ENCODE measurements at places on chromosomes 7 and 10.

- DNase-seq = no peak
Observed at GRCh38 chr7:37018954-37019353, 294.7 kb upstream of the AOAH start.

GRCh38 chr10:132309471-132309865 is 1.7 kb upstream of the STK32C start:
- DNase-seq = no peak

- DNase-seq = no peak
Observed at GRCh38 chr7:128939861-128940410, 2.2 kb downstream of the IRF5 start.

DNA sequence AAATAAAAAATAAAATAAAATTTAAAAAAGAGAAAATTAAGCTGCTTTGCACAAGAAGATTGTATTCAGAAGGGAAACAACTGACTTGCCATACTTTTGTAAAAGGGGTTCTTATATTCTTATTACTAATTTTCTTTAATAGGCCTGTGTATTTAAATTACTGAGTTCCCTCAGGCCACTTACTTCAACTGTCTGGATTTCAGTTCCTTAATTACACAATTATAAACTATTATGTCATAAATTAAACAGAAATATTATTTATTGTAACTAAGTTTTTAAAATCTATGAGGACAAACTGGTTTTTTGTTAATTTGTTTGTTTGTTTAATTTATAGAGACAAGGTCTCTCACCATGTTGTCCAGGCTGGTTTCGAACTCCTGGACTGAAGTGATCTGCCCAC is 22.4 kb upstream of the MICU1 start:
- DNase-seq = no peak

- DNase-seq = no peak
Observed at GRCh38 chr7:4430227-4430626, 251.9 kb upstream of the FOXK1 start.

GRCh38 chr7:102469351-102469971 is 4.7 kb downstream of the LRWD1 start:
- no peak for DNase-seq

DNA sequence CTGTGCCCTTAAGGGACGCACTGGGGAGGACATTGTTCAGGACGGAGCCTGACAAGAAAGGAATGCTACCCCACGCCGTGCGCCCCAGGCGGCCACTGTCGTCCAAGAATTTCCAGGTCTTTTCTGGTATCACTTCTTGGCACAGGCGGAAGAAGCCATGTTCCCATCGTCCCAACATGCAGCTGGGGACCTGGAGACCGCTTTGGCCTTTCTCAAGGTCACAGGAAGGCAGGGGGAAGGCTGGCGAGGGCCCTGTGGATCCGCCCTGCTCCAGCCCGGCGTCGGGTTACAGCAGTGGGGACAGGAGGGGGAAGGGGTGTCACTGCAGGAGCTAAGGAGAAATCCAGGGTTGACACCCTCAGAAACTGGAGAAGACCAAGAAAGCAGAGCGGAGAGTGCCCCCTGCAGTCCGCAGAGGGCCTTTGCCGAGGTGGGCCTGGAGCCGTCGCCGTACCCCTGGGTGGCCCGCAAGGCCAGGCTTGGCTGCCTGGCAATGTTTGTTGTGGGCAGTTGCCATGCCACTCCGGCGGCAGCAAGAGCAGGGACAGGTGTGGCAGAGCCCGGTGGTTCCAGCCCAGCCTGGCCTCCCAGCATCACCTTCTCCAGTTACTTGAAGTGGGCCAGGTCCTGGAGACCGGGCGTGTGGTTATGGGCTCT is 104.1 kb downstream of the LHPP start:
- peak; percentile 77 for DNase-seq

GRCh38 chr10:110324805-110325280 is 20.1 kb upstream of the SMNDC1 start:
- no peak for DNase-seq
